ENCODE measurements at places on chromosomes 6 and 20. TPM values are rescaled to one million over a fixed set of nuclear protein-coding genes. Genes with fewer than 3 reads are reported as not detected.

The AKAP12 gene
- total RNA-seq: 380 TPM

The C6orf15 gene
- not detected for total RNA-seq

The BNIP5 gene
- not detected for total RNA-seq

DNA sequence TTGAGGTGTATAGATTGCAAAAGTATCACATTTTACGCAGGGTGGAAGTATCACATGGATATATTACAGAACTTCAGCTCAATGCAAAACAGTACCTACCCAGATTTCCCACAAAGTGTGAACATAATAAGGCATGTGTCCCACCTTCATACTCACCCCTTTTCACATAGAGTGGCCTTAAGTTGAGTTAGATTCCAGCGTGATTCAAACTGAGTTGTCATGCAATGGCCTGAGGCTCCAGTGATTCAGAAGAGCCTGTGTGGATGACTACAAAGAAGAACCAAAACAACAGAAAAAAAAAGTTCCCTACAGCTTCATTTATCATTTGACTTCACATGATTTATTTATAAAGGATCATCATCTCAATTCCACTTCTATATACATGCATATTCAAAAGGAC, 309.7 kb downstream of the SLC35F1 start:
- peak; percentile 3 for DNase-seq

- no peak for DNase-seq
Observed at GRCh38 chr20:48398506-48399449, 429.0 kb downstream of the PREX1 start.

Data from Daoy (cell line).